ENCODE measurements at places on chromosomes 7 and 10. TPM values are rescaled to one million over a fixed set of nuclear protein-coding genes. Genes with fewer than 3 reads are reported as not detected.

DNA sequence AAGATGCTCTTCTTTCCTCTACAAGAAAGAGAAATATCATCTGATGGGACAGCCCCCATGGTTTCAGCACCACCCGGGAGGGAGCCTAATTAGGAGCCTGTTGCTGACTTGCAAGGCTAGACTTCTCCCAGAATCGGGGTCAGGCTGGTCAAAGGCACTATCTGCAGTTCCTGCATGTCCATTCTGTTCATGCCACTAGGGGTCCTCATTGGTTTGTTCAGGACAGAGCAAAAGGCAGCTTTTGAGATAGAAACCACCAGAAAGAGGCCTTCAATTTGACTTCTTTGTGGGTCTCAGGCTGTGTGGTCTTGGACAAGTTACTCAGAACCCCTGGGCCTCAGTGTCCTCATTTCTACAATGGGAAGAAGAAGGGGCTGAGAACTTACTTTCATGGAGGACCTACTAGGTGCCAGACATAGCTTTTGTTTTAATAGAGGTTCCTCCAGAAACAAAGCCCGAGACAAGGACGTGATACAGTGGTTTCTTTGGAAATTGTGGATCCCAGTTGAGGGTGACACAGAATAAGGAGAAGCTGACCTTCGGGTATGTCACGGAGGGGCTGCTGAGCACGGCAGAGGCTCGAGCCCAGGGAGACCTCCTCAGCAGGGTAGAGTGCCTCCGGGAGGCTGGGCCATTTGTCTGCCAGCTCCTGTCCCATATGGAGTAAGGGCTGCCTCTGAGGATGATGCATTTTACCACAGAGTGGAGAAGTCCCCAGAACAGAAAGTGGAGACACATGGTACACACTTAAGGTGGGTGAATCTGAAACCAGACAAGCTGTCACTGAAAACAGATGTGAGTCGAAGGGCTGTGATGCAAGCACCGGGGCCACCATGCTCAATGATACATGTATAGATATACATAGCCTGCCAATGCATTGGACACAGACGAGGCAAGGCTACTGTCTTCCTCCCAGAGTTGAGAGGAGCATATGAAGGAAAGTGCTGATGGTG is 33.1 kb upstream of the NEUROD6 start:
- DNase-seq, result no peak

GRCh38 chr7:122549578-122549977 is 149.3 kb downstream of the RNF133 start:
- DNase-seq, result no peak

GRCh38 chr10:47139121-47139520 is 160.9 kb upstream of the GDF10 start:
- no peak for DNase-seq

GRCh38 chr7:107313355-107313754 is 144.6 kb downstream of the HBP1 start:
- DNase-seq, result no peak

DNA sequence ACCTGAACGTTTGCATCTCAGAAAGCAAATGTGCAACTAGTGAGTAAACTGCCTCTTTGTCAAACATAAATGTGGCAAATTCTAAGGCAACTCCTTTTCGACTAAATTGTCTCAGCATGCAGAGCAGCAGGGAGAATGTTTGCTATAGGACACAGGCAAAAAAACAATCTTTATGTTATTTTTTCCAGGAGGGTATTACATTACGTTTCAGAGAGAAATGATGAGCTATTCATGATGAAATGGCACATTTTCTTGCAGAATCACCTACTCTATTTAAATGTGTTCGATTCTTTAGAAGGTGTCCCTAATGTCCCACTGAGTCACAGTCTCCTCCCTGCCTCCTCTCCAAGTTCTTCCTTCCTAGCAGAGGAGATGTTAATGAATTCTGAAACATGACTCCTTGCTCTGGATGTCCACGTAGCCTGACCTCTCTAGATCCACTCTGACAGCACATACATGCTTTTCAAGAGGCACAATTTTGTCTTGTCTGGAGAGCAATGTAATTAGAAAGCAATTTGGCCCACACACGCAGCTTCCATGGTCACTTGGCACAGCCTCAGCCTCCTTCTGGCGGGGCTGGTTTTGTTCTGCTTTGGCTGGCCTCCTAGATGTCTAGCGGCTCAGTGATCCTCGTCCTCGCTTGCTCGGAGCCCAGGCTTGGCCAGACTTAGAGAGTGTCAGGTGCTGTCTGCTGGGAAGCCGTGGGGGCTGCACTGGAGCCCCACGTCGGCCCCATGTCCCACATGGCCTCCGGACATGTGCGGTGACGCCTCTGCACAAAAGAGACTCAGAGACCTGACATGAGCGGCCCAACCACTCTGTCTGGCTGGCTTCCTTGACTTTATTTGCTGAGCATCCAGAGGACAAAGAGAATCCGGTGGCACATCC is 125.7 kb upstream of the ZNF438 start:
- DNase-seq, result no peak

Gene GNG11
- 4.4 TPM for total RNA-seq

Gene ODAD2
- not detected for total RNA-seq

Gene DHX32
- 51.0 TPM for total RNA-seq

Gene PPP1R9A
- total RNA-seq, result 11.5 TPM

Gene COL13A1
- total RNA-seq, result 0.73 TPM

All from PC-9 (cell line).